Stimulated activated CD8-positive, alpha-beta memory T cell treated with anti-CD3 and anti-CD28 coated beads, Interleukin-7, amount 100 ng/mL, for 1 hour (primary cell): ENCODE measurements at places on chromosomes 5 and 9.

DNA sequence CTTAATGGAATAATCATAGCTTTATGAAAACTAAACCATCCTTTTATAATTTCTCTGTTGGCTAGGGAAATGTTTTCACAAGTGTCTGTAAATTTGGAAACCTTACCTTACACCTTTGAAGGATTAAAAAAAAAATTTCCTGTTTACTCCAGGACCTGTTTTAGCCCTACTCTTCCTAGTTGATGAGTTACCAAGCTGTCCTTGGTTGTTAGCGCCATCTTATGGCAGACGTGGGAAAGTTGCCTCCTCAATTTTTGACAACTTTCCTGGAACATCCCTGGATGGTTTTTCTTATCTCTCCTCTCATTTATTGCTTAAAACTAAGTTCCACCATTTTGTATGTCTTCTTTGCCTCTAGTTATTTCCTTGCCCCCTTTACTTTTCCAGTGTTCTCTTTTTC, 25.7 kb downstream of the ZSWIM6 start:
- DNase-seq: no peak

GRCh38 chr9:91374939-91375338, 13.2 kb upstream of the AUH start:
- DNase-seq: no peak

DNA sequence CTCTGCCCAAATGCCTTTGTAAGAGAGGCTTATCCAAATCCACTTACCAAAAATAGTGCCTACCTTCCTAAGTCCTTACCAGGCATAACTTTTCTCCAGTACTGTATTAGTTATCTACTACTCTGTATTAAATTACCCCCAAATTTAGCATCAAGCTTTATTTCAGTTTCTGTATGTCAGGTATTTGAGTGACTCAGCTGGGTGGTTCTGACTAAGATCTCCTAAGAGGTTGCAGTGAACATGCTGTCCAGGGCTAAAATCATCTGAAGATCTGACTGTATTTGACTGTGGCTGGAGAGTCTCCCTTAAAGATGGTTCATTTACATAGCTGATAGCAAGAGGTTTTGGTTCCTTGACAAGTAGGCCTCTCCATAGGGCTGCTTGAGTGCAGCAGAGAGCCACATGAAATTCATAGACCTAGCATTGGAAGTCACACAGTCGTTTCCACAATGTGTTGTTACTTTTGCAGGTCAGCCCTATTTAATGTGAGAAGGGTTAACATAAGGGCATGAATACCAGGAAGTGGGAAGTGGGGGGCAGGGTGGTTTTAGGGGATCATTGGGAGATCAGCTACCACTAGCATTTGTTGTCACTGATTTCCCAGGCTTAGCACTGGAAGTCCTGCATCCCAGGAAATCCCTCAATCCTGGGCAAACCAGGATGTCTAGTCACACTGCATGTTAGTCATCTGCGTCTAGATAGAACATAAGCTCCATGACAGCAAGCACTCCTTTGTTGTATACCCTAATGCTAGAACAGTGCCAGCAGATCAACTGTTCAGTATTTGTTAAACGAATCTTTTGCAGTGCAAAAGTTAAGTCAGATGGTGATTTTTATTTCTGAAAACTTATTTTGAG, 2.0 kb upstream of the ZNF622 start:
- DNase-seq: no peak

- no peak for DNase-seq
These were observed 196.7 kb downstream of the RGS3 start for GRCh38 chr9:113660196-113660595.

- no peak for DNase-seq
These were observed 131.6 kb upstream of the RASA1 start for GRCh38 chr5:87136096-87136495.

- no peak for DNase-seq
These were observed 135.9 kb upstream of the RPS23 start for GRCh38 chr5:82414041-82414388.

GRCh38 chr5:84383816-84384603, 670 bp downstream of the EDIL3 start:
- no peak for DNase-seq

GRCh38 chr9:32161720-32162119, 222.7 kb upstream of the ACO1 start:
- DNase-seq: no peak

DNA sequence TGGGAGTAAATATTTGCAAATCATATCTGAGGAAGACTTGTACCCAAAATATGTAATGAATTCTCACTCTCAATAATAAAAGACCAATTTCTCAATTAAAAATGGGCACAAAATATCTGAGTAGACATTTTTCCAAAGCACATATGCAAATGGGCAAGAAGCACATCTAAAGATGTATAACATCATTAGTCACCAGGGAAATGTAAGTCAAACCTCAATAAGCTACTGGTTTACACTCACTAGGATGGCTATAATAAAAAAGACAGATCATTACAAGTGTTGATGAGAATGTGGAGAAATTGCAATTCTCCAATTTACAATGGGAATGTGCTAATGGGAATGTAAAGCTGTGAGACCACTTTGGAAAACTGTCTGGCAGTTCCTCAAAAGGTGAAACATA, 13.9 kb downstream of the PCSK5 start:
- DNase-seq: no peak

DNA sequence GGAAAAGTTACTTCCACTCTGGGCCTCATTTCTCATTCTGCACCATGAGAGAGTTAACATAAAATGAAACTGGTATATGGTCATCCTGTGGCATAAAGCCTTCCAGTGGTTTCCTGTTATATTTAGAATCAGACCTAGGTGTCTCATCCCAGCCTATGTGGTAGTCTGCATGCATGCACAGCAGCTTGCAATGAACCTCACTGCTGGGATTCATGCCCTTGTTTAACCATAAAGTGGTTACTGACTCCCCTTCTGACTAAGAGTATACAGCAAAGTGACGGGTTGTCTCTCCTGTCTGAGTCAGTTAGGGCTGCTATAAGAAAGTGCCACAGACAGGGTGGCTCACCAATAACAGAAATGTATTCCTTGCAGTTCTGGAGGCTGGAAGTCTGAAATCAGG, 14.7 kb upstream of the TDRD7 start:
- DNase-seq: no peak

DNA sequence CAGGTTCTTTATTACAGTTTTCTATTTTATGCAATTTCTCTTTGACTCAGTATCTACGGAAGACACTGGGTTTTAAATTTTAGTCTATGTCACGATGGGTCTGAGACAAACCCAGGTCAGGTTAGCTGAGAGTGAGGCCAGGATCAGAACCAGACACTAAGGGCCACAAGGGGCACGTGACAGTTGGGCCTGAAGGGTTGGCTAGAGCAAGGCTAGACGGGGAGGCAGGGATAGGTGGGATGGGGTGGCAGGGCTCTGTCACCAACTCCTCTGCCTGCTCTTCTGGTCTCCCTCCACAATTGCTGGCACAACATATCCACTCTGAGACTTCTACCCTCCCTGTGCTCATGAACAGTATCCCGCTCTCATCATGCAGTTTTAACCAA, 76.4 kb downstream of the MED27 start:
- DNase-seq: no peak

- no peak for DNase-seq
These were observed 1720.6 kb upstream of the WWC1 start for GRCh38 chr5:166570865-166571264.

- DNase-seq: no peak
These were observed 5.7 kb downstream of the QSOX2 start for GRCh38 chr9:136239983-136240330.

- DNase-seq: no peak
These were observed 47.0 kb downstream of the PLK2 start for GRCh38 chr5:58412932-58413331.

GRCh38 chr9:2939368-2939767, 95.5 kb upstream of the PUM3 start:
- DNase-seq: no peak

GRCh38 chr9:122206118-122207046, 22.4 kb downstream of the LHX6 start:
- DNase-seq: no peak

GRCh38 chr9:129584136-129584535, 36.8 kb downstream of the C9orf50 start:
- DNase-seq: peak; percentile 27

DNA sequence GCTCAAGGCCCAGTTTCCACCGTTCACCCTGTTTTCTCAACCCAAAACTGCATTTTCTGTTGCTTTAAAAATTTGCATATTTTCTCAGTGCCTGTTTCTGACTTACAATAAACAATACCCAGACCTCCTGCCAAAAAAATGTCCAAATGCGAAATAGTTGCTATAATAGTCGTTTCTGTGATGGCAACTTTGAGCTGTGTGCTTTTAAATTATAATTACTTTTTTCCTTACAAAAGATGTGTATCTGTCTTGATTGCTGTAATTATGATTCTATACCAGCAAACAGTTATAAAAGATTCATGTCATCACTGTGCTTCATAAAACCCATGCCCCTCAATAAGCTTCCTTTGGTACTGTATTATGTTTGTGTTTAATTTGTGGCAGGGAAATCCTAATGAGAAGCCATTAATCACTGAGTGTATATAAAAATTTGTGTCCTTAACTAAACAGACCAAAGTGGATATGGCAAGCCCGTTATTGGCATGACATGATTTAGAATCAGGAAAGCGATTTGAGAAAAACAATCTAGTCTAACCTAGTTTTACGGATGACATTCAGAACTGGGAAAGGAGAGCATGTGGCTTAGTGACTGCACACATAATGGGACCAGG, 5.4 kb upstream of the SLC1A3 start:
- DNase-seq: no peak

DNA sequence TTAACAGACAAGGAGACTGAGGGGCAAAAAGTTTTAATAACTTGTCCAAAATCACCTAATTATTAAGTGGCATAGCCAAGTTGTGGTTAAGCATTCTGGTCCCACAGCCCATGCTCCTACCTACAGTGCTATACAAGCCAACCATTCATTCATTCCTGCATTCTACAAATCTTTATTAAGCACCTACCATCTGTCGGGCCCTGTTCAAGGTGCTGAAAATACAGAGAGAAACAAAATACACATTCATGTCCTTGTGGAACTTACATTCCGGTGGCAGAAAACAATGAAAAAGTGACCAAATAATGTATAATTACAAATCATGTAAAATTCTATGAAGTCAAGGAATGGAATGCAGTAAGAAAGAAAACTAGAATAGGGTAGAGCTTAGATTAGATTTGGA, 27.8 kb upstream of the CDH6 start:
- DNase-seq: no peak

GRCh38 chr9:74948937-74949336, 3.8 kb downstream of the C9orf40 start:
- DNase-seq: no peak

DNA sequence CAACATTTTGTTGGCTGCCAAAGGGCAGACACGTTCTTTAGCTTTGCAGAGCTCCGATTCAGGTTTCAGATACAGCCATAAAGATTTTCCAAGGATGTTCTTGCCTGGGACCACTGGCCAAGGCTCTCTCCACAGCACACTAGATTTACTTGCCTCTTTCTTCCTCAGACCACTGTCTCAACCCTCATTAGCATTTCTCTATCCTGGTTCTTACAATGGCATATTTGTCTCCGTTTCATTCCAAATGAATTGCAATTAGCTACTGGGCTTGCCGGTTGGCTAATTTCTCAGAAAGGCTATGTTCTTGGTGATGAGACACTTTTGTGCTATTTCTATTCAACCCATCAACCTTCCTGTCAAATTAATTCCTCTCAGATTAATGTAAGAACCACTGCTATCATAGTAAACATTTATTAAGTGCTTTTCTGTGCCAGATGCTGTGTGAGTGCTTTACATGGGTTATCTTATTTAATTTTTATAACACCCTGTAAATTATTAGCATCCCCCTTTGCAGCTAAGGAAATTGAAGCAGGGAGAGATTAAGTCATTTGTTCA, 118.4 kb upstream of the NR3C1 start:
- DNase-seq: no peak
